CD4-positive, alpha-beta memory T cell (primary cell): ENCODE measurements at places on chromosomes 11 and 22.
A peak's percentile ranks its signal among the peaks of the same experiment; 100 is the strongest.

- no peak for DNase-seq
Observed at GRCh38 chr11:833114-833791, 501 bp downstream of the CD151 start.

- no peak for DNase-seq
Observed at GRCh38 chr11:83166193-83166866, 9.4 kb downstream of the PCF11 start.

GRCh38 chr22:21457023-21457787 lies 10.0 kb upstream of the TMEM191C start:
- no peak for DNase-seq

- DNase-seq = peak; percentile 71
Observed at GRCh38 chr11:2301631-2302305, at the start of the genes C11orf21 and TSPAN32. TSS of gene C11orf21 (minus strand) at chr11:2301918. CDS start at chr11:2301808, 110 bp downstream. TSS of gene TSPAN32 (plus strand) at chr11:2302013. CDS start at chr11:2302150, 137 bp downstream.

- no peak for DNase-seq
Observed at GRCh38 chr22:31083923-31084810, 3.0 kb downstream of the SMTN start.

DNA sequence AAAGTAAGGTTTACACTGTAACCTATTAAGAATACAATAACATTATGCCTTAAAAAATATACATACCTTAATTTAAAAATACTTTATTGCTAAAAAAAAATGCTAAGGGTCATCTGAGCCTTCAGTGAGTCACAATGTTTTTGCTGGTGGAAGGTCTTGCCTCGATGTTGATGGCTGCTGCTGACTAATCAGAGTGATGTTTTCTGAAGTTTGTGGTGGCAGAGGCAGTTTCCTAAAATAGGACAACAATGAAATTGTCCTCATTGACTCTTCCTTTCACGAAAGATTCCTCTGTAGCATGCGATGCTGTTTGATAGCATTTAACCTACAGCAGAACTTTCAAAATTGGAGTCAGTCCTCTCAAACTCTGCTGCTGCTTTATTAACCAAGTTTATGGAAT lies 97.6 kb downstream of the FAT3 start:
- no peak for DNase-seq

- no peak for DNase-seq
Observed at GRCh38 chr11:122337704-122338103, 221.7 kb upstream of the BLID start.

DNA sequence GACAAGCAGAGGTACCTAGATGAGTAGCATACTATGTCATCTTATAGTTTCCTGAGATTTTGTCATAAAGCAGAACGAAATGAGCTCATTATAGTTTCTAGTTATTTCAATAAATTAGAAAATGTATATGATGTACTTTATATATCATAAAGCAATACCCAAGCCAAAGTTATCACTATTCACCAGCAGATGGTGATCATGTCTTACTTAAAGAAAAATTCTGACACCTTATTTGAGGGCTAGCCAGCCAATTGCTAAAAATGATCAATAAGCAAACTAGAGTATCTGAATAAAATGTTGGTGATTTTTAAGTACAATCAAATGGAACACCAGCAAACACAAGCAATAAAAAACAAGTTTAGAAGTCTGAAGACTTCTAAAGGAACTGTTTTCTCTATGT lies 44.1 kb downstream of the RSF1 start:
- DNase-seq = peak; percentile 21

- no peak for DNase-seq
Observed at GRCh38 chr11:125074511-125075241, 11.6 kb downstream of the SLC37A2 start.

- DNase-seq = no peak
Observed at GRCh38 chr11:26944866-26945664, 48.8 kb upstream of the FIBIN start.

DNA sequence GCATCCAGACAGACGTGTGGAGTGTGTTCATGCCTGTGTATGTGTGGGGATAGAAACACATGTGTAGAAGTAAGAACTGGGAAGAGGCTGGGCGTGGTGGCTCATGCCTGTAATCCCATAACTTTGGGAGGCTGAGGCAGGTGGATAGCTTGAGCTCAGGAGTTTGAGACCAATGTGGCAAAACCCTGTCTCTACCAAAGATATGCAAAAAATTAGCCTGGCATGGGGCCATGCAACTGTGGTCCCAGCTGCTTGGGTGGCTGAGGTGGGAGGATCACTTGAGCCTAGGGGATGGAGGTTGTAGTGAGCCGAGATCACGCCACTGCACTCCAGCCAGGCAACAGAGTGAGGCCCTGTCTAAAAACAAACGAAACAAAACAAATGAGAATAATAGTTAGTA lies 1166.6 kb downstream of the TBC1D22A start:
- no peak for DNase-seq

DNA sequence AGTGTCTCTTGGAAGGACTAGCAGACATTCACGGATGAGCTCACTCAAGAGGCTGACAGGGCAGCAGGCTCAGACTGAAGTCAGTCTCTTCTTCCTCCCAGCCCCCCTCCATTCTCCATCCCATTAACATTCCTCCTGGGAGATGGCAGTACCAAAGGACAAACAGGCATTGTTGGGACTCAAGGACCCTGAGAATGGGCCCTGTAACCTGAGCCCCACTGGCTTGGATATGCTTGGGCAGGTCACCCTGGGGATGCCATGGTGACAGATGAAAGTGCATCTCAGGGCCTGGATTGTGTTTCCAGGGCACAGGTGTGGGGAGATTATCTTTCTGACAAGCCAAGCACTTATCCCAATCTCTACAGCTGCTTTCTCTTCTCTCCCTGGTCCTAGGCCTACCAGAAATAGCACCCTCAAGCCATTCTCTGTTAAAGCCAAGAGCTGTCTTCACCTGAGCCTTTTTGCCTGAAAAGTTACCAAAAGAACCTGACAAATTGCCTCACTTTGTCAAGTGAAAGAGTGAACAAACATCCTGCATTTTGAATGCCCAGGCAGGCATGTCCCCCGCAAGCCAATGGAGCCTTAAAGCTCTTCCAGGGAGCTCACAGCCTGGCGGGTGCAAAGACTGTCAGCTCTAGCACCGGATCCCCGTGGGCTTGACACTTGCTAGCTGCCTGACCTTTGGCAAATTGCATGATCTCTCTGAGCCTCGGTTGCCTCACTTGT lies 366.0 kb upstream of the NARS2 start:
- DNase-seq = no peak

GRCh38 chr11:37724315-37724714 lies 1126.3 kb upstream of the RAG2 start:
- no peak for DNase-seq

GRCh38 chr11:74462009-74462408 lies 5.3 kb downstream of the KCNE3 start:
- DNase-seq = no peak

DNA sequence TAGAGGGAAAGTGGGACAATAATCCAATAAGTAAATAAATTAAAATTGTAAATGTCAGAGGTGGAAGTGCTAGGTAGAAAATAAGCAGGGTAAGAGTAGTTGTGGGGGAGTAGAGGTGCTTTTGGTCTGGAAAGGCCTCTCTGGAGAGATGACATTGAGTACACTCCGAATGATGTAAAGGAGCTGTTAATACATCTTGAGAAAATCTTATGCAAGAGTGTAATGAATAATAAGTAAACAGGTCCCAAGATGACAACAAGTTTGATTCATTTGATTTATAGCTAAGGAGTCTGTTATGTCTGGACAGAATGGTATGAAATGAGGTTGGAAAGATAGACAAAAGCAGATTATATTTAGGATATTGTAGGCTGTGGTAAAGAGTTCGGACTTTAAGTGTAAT lies 87.5 kb downstream of the TMEM135 start:
- no peak for DNase-seq

DNA sequence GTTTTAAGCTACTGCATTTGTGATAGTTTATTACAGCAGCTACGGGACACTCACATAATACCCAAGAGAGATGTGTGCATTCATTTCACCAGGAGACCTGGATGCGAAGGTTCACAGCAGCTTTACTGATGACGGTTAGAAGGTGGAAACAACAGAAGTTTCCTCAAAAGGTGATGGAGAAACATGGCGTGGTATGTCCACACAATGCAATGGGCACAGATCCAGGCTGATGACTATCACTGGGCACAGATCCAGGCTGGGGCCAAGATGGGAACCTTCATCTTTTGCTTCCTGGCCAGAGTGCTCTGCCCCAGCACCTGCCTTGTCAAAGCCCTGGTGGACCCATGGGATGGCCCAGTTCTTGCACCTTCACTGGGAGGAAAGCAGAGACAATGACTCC lies 30.6 kb upstream of the RFPL3 start:
- no peak for DNase-seq

GRCh38 chr11:81888391-81888790 lies 845.3 kb downstream of the FAM181B start:
- DNase-seq = no peak

GRCh38 chr11:85961930-85962363 lies 106.8 kb downstream of the CCDC83 start:
- no peak for DNase-seq

DNA sequence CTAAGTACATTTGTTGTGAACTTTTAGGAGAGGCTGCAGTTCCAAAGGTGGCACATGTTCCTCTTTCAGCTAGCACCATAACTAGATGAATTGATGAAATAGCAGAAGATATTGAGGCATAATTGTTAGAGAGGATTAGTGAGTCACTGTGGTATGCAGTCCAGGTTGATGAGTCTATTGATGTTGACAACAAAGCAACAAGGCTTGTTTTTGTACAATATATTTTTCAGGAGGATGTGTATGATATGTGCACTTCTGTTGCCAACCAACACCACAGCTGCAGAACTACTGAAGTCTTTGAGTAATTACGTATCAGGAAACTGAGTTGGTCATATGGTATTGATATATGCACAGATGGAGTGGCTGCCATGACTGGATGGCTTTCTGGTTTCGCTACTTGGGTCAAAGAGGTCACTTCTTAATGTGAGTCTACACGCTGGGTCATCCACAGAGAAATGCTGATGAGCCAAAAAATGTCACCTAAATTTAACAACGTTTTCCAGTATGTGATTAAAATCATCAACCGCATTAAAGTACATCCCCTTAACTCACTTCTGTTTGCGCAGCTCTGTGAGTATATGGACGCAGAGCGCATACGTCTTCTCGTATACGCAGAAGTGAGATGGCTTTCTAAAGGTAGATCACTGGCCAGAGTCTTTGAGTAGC lies 261.3 kb upstream of the ANO5 start:
- DNase-seq = no peak

GRCh38 chr11:64894070-64894811 lies 15.8 kb upstream of the EHD1 start:
- peak; percentile 84 for DNase-seq
